ENCODE measurements at places on chromosomes 5 and 9.

DNA sequence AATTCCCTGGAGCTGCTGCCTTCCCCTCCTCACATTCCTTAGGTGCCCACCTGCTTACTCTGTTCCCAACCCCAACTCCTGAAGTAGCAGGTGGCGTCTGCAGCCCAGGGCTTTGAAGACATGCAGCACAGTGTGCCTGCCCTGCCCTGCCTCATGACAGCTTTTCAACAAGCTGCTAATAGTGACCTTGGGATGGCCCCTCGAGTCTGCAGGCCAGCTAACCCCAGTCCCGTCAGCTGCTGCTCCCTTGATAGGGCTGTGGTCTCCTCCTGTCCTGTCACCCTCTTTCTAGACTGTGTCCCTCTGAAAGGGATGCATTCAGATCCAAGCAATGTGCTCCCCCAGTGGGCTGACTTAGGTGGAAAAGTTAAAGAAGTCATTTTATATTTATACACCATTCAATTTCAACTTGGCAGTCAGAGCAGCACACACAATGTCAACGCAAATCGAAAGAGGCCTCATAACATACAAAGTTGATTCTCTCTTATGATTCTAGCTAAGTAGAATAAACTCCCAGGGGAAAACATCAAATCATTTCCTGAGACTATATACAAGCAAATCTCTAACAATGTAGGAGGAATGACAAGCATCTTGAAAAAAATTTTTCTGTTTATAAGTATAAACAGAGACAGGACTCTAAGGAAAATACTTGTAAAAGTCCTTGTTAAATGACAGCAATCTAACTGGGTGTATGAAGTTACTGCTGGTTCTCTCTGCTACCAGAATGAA lies 37.9 kb downstream of the ADRB2 start:
- DNase-seq: no peak

DNA sequence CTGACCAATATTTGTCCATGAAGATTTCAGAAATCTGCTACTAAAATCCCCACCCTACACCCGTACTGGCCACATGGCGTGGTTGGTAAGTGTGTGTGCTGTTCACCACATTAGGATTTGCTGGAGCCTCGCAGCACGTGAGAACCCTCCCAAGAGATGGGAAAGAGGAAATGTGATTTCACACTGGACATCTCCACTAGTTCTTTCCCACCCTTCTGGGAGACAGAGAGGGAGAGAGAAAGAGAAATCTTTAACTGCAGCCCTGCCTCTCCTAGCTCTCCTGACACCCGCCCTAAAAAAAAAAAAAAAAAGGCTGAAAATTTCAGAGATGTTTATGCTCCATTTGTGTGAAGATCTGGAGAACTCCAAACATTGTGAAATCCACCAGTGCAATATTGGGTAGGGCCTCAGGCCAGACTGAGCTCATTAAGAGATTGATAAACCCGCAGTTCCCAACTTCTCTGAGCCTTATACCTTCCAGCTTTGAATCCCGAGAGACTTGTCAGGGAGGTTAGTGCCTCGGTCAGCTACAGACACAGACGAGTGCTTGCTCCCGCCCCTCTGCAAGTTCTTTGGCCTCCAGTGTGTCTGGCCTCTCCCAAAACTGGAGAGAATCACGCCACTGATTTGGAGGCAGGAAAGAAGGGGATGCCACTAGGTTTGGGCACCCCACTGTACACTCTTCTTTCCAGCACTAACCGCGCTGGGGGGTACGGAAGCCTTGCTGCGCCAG lies 1.9 kb downstream of the SPRY4 start:
- peak; percentile 72 for DNase-seq

DNA sequence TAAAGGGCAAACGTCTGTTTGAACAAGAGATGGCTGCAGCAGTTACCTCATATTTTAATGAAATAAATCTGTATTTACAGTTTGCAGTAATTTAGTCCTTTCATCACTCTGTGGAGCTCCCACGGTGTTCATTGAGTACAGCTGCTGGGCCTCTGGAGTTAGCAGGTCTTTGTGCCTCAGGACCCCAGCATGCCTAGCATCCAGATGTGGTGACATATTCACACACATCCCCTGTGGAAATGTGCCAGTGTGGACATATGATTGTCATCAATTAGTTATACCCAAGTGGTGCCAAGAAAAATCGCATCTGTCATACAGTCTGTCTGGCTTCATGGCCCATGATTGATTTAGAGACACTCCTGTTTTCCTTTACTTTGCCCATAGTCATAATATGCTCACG lies 77.3 kb downstream of the NNT start:
- DNase-seq: peak; percentile 28

DNA sequence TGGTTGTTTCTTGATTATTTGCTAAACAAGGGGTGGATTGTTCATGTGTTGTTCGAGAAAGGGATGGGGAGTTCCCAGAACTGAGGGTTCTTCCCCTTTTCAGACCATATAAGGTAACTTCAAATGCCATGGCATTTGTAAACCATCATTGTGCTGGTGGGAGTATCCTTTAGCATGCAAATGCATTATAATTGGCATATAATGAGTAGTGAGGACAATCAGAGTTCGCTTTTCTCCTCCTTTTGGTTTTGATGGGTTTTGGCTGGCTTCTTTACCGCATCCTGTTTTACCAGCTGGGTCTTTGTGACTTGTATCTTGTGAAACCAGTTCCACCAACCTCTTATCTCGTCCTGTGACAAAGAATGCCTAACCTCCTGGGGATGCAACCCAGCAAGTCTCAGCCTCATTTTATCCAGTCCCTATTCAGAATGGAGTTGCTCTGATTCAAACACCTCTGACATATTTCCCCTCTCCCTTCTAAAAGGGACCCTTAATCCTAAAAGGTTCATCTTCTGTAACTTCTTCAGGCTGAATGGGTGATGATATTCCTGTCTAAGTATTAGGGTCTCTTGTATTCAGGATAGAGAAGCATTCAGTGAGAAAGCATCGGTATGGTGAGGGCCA lies 8.7 kb upstream of the FBN2 start:
- DNase-seq: no peak

DNA sequence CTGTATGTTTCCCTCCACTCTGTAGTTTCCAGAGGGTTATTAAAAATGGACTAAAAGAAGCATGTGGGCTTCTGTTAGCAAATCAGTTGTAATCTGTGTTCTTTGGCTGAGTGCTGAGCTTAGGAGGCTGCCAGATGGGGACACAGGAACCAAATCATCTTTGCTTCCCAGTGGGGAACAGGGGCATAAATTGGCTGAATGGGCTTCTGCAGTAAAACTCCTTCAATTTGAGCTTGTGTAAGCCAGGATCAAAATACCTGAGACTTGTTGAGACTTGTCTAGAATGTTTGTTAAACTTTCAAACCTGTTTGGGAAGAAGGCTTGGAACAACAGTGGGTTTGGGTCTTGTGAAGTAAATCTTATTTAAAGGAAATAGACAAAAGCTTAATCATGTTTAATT lies 32.2 kb upstream of the TNFAIP8 start:
- peak; percentile 62 for DNase-seq

GRCh38 chr5:100406640-100407039 lies 128.5 kb upstream of the FAM174A start:
- DNase-seq: peak; percentile 15
